COR-L47 (cell line): ENCODE measurements at places on chromosomes 6 and 20.

DNA sequence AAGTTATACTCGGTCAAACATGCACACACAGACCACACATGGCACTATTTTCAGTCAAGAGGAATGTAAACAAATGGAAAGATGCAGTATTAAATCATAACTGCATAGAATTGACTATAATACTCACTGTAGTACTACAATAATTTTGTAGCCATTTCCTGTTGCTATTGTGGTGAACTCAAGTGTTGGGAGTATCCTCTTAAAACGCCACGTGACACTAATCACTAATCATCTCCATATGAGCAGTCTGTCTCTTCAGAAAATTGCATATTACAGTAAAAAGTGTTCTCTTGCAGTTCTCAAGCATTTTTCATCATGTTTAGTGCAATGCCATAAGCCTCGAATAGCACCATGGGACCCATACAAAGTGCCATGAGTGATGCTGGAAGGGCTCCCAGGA, 258.7 kb upstream of the ID4 start:
- DNase-seq: no peak

DNA sequence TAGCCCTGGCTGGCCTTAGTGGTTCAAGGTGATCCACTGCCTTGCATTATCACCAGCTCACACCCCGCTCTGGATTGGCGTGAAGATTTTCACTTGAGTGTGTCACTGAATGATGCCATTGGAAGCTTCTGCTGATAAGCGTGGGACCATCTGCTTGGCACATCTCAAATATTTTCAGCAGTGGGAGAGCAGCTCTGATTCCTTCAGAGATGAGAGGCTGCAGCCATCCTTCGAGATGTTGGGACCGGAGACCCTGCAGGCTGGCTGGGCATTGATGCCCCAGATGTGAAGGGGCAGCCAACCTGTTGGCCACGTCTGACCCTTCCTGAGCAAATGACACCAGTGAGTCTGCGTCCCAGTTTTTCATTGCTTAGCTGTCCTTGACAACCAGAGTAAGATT, at the start of gene MAS1:
Gene MAS1, plus strand, starts transcription at position 197 of the 400 bp plus-strand sequence. CDS start 15,968 bp downstream, outside the sequence.
- DNase-seq: no peak

DNA sequence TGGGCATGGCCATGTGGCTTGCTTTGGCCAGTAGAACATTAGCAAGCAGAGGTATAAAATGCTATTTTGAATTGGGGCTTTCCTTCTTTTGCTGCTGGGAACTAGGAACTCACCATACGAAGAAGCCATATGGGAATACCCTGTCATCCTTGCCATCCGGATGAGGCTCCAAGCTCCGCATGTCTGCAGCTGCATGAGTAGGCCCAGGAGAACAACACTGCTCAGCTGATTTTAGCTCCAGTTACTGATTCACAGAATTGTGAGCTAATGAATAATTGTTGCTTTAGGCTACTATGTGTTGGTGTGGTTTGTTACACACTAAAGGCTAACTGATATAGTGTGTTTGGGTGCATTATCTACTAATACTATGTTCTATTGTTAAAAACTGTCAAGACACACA, 2.7 kb upstream of the PLCB4 start:
- DNase-seq: no peak

- no peak for DNase-seq
Measured at GRCh38 chr6:154359161-154359574, 2.6 kb upstream of the IPCEF1 start.

- DNase-seq: no peak
Measured at GRCh38 chr20:17698384-17698783, 1.4 kb upstream of the BANF2 start.

DNA sequence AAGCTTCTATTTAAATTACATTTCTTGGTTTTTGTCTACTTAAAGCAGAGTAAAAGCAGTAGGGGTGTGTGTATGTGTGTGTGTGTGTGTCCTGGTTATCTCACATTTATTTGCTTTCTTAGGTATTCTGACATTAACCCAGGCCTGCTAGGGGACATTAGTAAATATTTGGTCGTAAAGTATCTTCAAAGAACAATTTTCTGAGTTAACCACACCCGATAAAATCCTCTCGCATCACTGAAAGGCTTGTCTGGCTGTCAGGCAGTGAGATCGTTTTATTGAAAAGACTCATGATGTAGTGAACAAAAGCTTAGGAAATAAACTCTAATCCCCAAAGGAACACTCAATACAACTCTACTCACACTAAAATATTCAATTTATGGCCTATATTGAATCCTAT, 77.9 kb downstream of the ZNF217 start:
- DNase-seq: no peak

GRCh38 chr20:45339084-45339483, 9.1 kb downstream of the SDC4 start:
- DNase-seq: no peak

DNA sequence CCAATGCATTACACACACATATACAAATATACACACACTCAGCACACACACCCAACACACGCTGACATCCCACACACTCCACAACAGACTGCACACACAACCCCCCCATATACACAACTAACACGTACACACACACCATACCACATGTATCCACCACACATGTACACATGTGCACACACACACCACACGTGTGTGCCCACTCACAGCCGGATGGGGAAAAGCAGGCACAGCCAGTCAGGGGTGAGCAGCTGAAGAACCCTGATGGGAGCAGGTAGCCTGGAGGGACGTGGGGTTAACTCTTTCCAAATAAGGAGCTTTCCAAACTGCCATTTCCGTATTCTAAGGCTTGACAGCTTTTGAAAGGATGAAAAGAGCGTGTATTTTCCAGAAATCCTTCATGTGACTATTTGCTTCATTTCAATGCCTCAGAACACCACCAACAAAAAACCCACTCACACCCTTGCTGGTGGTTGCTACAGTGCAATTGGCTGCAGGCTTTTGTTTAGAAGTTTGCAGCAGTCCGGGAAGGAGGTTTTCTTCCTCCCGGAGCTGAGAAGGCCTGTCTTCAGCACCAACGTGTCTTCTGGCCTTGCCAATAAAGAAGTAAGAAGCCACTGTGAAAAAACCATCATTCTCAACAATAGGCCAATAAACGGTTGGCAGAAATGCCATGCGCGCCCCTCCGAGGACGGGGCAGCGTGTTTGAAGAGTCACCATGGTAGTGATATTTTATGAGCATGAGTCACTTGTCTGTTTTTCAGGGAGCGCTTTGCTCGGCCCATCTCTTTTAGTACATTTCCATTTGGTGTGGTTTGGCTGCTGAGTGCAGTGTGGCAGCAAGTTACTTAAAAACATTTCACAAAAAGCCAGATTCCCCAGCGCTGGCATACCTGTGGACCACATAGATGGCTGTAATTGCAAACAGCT, 131.3 kb upstream of the GMDS start:
- DNase-seq: no peak
